ENCODE measurements at places on chromosomes 7 and 10. TPM values are rescaled to one million over a fixed set of nuclear protein-coding genes. Genes with fewer than 3 reads are reported as not detected.

EMX2 gene
- 0.05 TPM for total RNA-seq

RNF133 gene
- 1.0 TPM for total RNA-seq

AOAH gene
- 4.1 TPM for total RNA-seq

TMEM176A gene
- total RNA-seq, result 6.9 TPM

YKT6 gene
- total RNA-seq, result 63.5 TPM

COL26A1 gene
- total RNA-seq, result 3.8 TPM

SFTPA1 gene
- total RNA-seq, result not detected

- H3K27me3 ChIP-seq, result no peaks in the 10 kb centered on the region
- no peaks in the 10 kb centered on the region for H3K4me1 ChIP-seq
- no peak overlapping the region for H3K27ac ChIP-seq
- H3K36me3 ChIP-seq, result no peaks in the 10 kb centered on the region
- no peak overlapping the region for H3K4me3 ChIP-seq
Observed at GRCh38 chr7:158411232-158411950, 176.2 kb downstream of the PTPRN2 start.

GRCh38 chr10:33534416-33534815 is 199.9 kb upstream of the NRP1 start:
- no peak overlapping the region for H3K27ac ChIP-seq
- no peaks in the 10 kb centered on the region for H3K4me1 ChIP-seq
- H3K36me3 ChIP-seq, result no peaks in the 10 kb centered on the region
- no peaks in the 10 kb centered on the region for H3K27me3 ChIP-seq
- H3K4me3 ChIP-seq, result no peak overlapping the region
- DNase-seq, result peak; percentile 44

GRCh38 chr7:78134256-78134655 is 335.7 kb downstream of the PHTF2 start:
- no peak overlapping the region for H3K4me3 ChIP-seq
- no peaks in the 10 kb centered on the region for H3K36me3 ChIP-seq
- no peak for DNase-seq
- no peaks in the 10 kb centered on the region for H3K4me1 ChIP-seq
- no peak overlapping the region for H3K27ac ChIP-seq

- H3K27me3 ChIP-seq, result peaks cover 8% of the 10 kb centered on the region
- H3K4me3 ChIP-seq, result no peak overlapping the region
- H3K4me1 ChIP-seq, result no peaks in the 10 kb centered on the region
- no peak for DNase-seq
Observed at GRCh38 chr10:99548041-99548530, 15.3 kb downstream of the NKX2-3 start.

GRCh38 chr7:48111596-48111995 is 22.5 kb downstream of the UPP1 start:
- no peaks in the 10 kb centered on the region for H3K36me3 ChIP-seq
- no peak for DNase-seq
- H3K4me1 ChIP-seq, result no peaks in the 10 kb centered on the region
- H3K4me3 ChIP-seq, result no peak overlapping the region
- no peaks in the 10 kb centered on the region for H3K27me3 ChIP-seq

GRCh38 chr7:144024213-144024612 is 24.1 kb downstream of the OR6B1 start:
- no peaks in the 10 kb centered on the region for H3K27me3 ChIP-seq
- H3K4me1 ChIP-seq, result no peaks in the 10 kb centered on the region
- H3K4me3 ChIP-seq, result no peak overlapping the region
- DNase-seq, result no peak

DNA sequence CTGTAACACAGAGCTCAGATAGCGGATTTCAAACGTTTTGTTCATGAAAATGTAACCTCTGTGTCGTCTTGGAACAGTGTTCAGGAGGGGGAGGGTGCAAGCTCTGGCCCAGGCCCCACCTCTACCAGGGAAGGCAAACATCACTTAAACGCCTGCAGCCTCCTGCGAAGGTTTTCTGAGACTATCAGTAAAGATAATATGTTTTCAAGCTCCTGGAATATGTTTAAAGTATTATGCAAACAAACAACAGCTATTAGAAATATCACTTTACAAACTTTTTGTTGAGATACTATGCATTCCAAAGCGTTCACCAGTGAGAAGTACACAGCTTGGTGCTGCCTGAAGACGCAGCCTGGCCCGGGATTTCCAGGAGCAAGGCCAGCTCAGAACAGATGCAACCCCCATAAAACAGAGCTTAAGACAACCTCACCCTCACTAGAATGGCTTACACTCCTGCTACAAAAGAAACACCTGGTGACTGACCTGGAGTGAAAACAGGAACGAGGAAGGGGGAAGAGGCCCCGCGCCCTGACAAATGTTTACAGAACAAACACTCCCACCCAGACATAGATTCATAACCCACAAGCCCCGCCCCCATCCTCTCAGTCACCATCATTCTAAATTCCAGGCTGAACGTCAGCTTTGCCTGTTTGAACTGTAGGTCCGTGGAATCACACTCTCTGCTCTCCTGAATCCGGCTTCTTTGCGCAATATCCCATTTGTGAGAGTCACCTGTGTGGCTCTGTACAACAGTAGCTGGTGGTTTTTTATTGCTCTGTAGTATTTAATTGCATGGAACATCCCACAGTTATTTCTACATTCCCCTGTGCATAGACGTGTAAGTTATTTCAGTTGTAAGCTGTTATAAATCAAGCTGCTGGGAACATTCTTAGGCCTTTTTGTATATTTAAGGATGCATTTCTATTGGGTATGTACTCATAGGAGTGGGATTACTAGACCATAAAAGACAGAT is 155.0 kb downstream of the PTPRN2 start:
- H3K36me3 ChIP-seq, result no peaks in the 10 kb centered on the region
- no peaks in the 10 kb centered on the region for H3K4me1 ChIP-seq
- H3K27me3 ChIP-seq, result no peaks in the 10 kb centered on the region
- peak overlapping the region; percentile 50 for H3K27ac ChIP-seq

GRCh38 chr7:151248346-151249033 is at the start of gene SMARCD3:
SMARCD3 (minus strand) TSS chr7:151248694; CDS start chr7:151248562, 132 bp downstream.
- H3K4me1 ChIP-seq, result no peaks in the 10 kb centered on the region
- H3K27me3 ChIP-seq, result no peaks in the 10 kb centered on the region
- no peaks in the 10 kb centered on the region for H3K36me3 ChIP-seq

DNA sequence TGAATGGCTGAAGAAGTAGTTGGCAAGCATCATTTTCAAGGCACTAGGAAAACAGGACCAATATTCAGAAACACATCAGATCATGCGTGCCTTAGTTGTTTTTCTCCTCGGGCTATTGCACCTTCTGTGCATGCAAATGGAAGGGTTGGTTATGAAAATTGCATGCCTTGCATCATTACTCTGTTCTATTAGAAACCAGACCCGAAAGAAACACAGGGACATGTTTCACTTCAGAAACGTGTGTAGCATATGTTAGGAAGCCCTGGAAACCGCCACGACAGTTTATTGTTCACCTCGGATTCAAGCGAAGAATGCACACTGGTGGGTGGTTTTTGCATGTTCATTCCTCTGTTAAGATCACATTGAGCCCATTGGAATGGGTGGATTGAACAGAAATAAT is 214.7 kb downstream of the FRMD4A start:
- no peak overlapping the region for H3K4me3 ChIP-seq
- no peak overlapping the region for H3K27ac ChIP-seq
- no peak for DNase-seq
- no peaks in the 10 kb centered on the region for H3K27me3 ChIP-seq
- no peaks in the 10 kb centered on the region for H3K4me1 ChIP-seq

DNA sequence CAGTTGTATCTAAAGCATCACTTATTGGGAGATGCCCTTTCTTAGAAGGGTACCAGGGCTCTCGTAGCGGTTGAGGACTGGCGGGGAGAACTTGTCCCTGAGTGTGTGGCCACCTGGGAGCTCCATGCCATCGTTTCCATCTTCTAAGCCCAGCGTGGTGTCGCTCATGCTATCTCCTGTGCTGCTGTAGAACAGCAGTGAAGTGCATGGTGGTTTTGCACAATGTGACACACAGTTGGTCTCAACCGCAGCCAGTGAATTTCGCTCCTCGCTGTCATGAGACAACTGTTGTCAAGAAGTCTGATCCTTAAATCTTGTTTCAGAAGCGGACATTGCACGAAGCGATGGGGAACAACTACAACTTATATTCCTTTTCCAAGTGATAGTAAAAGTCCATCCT is 283.4 kb downstream of the GRID1 start:
- no peak overlapping the region for H3K4me3 ChIP-seq
- H3K27me3 ChIP-seq, result no peaks in the 10 kb centered on the region
- no peak overlapping the region for H3K27ac ChIP-seq
- no peaks in the 10 kb centered on the region for H3K36me3 ChIP-seq

DNA sequence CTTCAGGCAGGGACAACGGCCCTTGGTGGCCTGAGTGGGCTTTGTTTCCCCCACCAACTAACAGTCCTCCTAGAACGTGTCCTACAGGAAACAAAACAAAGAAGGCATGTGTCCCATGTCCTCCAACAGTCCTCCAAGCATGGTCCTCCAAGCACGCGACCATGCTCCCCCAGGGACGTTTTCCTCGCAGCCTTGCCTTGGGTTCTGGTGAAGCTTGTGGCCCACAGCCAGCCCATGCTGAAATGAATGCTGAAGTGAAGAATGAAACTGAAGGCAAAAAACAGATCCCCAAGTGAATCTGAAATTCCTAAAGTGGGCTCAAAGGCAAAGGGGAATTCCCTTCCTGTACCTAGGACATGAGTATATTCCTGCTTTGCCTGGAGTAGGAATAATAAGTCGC is 176.6 kb downstream of the JCAD start:
- DNase-seq, result no peak
- H3K36me3 ChIP-seq, result no peaks in the 10 kb centered on the region
- H3K4me1 ChIP-seq, result no peaks in the 10 kb centered on the region

DNA sequence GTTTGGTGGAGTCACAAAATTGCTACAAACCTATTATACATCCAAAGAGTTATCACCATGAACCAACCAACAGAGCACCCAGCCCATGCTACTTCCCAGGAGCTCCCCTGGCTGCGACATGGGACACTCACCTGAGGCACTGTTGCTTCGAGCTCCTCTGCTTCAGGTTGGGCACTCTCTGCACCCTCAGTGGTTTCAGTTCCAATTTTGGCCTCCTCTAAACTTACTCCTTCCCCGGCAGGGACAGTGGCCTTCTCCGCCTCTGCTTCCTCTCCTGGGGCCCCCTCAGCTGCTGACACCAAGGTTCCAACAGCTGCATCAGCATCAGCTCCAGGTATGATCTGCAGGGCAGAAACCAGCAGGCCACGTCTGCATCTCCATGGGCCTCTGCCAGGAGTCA is 120.4 kb upstream of the TARP start:
- no peak overlapping the region for H3K27ac ChIP-seq
- no peaks in the 10 kb centered on the region for H3K27me3 ChIP-seq
- no peaks in the 10 kb centered on the region for H3K4me1 ChIP-seq
- no peak for DNase-seq
- H3K36me3 ChIP-seq, result no peaks in the 10 kb centered on the region

- H3K27ac ChIP-seq, result no peak overlapping the region
- no peaks in the 10 kb centered on the region for H3K36me3 ChIP-seq
- no peak for DNase-seq
- H3K4me3 ChIP-seq, result no peak overlapping the region
Observed at GRCh38 chr7:92827464-92828120, 8.8 kb downstream of the CDK6 start.

DNA sequence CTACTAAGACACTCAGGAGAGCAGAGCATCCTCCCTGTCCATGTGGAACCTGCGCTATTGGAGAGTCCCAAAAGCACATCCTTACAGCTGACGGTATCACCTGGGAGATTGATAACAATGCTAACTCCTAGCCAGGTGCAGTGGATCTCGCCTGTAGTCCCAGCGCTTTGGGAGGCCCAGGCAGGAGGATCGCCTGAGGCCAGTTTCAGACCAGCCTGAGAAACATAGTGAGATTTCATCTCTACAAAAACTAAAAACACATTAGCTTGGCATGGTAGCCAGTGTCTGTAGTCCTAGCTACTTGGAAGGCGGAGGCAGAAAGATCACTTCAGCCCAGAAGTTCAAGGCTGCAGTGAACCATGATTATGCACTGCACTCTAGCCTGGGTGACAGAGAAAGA is 174.9 kb downstream of the ARHGAP12 start:
- peaks cover 7% of the 10 kb centered on the region for H3K4me1 ChIP-seq
- no peak overlapping the region for H3K4me3 ChIP-seq
- no peaks in the 10 kb centered on the region for H3K27me3 ChIP-seq
- no peak for DNase-seq
- no peak overlapping the region for H3K27ac ChIP-seq
- H3K36me3 ChIP-seq, result no peaks in the 10 kb centered on the region

DNA sequence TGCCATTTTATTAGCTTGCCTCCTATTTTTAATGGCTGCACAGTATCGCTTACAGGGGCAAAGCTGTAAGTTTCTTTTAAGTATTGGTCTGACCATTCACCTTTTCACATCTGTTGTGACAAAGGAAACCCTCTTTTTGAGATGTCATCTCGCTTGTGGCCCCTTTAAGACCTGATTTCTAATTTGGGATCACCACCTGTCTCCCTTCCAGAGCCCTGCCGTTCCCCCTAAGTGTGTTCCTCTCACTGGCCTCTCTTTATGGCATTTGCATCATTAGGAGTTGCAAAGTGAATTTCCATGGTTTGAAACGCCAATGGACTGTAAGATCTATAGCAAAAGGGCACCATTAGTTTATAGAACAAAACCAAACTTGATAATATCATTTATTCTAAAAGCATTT is 1.4 kb downstream of the EPDR1 start:
- H3K4me3 ChIP-seq, result peak overlapping the region; percentile 64
- no peak overlapping the region for H3K27ac ChIP-seq
- no peak for DNase-seq

DNA sequence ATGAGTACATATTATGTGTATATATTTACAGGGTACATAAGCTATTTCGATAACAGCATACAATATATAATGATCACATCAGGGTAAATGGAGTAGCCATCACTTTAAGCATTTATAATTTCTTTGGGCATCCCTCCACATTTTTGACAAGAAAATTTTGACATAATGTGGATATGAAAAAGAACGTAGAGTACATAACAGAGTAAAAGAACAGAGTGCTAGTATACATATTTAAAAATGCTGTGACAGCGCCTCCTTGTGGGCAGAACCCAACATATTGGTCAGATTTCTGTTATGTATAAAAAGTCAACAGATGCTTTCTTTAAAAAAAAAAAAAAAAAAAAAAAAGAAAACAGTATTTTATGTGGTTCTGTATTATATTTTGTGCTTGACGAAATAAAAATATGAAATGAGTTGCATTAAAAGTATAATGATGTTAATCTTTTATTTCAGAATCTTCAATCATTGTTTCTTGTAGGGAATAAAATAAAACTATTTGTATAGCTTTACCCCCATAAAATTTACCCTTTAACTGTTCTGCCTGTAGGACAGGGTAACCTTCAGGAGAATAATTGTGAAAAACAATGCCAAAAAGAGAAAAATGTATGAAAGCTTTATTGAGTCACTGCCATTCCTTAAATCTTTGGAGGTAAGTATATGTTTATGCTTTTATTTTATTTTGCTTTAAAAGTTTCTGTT is 18.3 kb upstream of the HBP1 start:
- H3K4me1 ChIP-seq, result no peaks in the 10 kb centered on the region
- no peak overlapping the region for H3K27ac ChIP-seq
- H3K27me3 ChIP-seq, result no peaks in the 10 kb centered on the region
- no peaks in the 10 kb centered on the region for H3K36me3 ChIP-seq

GRCh38 chr7:112963634-112964033 is 123.0 kb downstream of the GPR85 start:
- no peak overlapping the region for H3K27ac ChIP-seq
- no peaks in the 10 kb centered on the region for H3K27me3 ChIP-seq
